Cardiac fibroblast (primary cell): ENCODE measurements at places on chromosomes 16 and 17.
A peak's percentile ranks its signal among the peaks of the same experiment; 100 is the strongest.

- no peak for DNase-seq
Measured at GRCh38 chr17:75498039-75498725, 17.2 kb downstream of the CASKIN2 start.

DNA sequence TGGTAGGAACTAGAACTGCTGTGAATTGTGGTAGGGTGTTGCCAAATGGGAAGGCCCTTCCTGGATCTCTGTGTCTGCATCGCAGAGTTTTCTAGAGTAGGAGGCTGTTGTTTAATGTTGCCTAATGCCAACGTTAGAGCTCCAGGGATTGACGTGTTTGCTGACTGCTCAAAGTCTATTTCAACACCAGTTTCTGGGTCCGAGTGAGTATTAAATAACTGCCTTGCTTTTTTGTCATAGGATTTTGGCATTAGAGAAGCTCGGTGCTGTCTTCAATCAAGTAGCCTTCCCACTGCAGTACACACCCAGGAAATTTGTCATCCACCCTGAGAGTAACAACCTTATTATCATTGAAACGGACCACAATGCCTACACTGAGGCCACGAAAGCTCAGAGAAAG, 40.0 kb downstream of the SF3B3 start:
- peak; percentile 94 for DNase-seq

GRCh38 chr17:72982680-72983079, 109.8 kb downstream of the SLC39A11 start:
- DNase-seq = no peak

DNA sequence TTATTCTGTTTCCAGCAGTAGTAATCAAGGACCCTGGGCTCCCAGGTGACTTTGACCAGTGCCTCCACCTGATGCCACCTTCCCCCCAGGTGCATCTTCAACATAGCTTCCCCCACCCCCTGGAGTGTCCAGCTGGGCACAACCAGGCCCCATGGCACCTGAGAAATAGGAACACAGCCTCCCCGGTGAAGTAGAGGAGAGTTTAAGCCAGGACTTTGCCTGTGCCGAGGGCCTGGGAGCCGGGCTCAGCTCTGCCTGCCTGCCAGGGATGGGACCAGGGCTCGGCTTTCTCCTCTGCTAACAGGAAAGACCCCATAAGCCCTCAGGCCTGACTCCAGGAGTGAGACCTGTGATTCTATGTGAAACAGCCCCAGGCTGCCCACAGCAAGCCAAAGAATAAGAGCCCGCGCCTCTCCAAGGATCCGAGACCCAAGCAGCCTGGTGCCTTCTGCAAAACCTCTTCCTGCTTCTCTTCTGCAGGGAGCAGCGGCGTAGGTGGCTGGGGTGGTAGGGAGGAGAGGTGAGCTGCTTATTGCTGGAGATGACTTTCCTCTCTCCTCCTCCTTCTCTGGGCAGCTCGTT, 16.4 kb upstream of the RBFOX3 start:
- DNase-seq = no peak

- DNase-seq = no peak
Measured at GRCh38 chr17:77746393-77746792, 212.1 kb upstream of the TNRC6C start.

DNA sequence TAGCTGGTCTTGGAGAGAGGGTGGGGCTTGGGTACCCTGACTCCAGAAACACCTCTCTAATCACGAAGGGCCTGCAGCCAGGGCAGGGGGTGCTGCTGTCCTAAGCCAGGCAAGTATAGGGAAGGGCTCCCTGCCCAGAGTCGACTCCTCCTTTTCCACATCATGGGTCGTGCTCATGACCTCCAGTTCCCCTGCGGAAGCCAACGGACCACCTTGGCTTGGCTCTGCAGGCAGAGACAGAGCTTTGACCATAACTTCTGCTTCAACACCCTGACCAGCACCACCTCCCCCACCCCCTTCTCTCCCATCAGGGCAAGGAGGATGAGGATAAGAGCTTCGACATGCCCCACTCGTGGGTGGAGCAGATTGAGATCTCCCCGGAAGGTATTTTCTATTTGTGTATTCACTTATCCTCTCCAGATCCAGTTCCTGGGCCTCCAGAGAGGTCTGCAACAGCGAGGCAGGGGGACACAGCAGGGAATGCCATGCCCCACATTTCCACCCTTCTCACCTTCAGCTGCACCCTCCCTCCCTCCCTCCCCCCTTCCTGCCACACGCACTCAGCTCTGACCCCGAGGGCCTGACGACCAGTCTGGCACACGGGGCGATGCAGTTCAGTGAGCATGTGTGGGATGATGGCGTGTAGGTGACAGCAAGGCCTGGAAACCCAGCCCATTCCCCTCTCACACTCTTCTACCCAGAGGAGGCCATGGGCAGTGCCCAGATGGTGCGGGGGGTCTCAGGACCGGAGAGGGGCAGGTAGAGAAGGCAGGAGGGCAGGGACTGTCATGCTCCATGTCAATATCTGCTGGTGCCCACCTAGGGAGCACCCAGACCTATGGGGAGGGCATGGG, 14.0 kb upstream of the KATNB1 start:
- DNase-seq = no peak
